ENCODE measurements at places on chromosomes 6 and 20.

- no peak for DNase-seq
These were observed 12.7 kb downstream of the SYTL3 start for GRCh38 chr6:158662607-158662953.

GRCh38 chr6:29757701-29758293, 34.6 kb downstream of the HLA-F start:
- no peak for DNase-seq

- DNase-seq = no peak
These were observed 3.2 kb upstream of the ARMC12 start for GRCh38 chr6:35733633-35734032.

DNA sequence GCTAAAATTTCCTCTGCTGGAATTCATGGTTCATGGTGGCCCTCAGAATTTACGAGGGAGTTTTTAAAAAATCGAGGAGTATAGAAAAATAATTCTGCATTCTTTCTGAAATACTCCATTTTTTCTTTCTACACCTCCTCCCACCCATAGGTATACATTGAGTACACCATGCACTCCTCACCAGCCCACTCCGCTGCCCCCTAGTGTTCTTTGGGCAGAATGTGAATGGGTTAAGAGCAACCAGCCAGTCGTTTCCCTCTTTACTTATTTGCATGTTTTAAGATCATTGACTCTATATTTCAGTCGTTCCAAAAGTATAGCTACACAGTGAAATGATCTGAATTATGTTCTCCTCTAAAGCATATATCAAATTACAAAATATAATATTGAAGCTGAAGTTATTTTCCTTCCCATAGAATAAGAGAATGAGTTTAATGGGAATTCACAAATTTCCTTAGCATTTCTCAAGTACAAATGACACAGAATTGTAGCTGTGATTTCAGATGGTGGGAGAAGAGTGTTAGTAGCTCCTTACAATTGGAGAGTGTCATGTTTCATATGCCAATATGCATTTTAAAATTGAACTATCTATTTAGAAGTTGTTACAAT, 977.7 kb upstream of the SLC35B3 start:
- no peak for DNase-seq

GRCh38 chr6:12030993-12031550, 19.0 kb downstream of the HIVEP1 start:
- no peak for DNase-seq

GRCh38 chr20:54029176-54029575, 41.2 kb downstream of the BCAS1 start:
- DNase-seq = no peak

DNA sequence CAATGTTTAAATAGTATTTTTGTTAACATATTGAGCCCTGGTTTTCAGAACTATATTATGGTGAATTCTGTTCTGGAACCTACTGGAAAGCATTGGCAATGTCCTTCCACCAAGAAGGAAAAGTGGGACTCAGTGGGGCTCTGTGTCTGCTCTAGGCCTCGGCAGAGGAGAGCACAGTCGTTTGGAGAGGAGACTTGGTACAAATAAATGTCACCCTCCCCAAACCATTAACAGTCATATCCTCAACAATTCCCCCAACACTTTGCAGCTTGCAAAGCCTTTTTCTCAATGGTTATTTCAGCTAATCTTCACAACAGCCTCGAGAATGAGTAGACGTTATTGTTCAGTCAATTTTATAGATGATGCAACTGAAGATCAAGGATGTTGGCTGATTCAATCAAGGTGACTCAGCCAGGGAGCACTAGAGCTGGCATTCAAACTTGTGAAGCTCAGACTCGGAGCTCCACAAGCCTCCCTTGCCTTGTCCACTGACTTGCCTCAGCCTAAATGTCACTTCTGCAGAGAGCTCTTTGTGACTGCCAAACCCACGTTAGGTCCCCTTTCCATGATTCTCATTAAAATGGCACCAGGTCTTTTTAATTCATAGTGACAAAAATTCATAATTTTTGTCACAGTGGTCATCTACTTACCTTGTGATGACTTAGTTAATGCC, 60.6 kb downstream of the TOX2 start:
- no peak for DNase-seq

GRCh38 chr6:42224222-42225028, 6.8 kb upstream of the MRPS10 start:
- DNase-seq = no peak

DNA sequence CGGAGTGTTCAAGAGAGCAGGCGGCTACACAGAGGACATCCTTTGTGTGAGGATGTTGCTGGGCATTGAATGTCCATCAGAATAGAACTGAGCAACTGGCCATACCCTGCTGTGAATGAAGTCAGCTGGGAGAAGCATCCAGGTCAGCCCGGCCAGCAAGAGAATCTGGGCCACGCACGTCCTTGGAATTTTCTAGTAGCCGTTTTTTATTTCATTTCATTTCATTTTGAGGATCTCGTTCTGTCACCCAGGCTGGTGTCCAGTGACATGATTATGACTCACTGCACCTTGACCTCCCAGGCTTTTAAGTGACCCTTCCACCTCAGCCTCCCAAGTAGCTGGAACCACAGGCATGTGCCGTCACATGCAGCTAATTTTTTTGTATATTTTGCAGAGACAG, 97.9 kb downstream of the SSR1 start:
- DNase-seq = no peak

DNA sequence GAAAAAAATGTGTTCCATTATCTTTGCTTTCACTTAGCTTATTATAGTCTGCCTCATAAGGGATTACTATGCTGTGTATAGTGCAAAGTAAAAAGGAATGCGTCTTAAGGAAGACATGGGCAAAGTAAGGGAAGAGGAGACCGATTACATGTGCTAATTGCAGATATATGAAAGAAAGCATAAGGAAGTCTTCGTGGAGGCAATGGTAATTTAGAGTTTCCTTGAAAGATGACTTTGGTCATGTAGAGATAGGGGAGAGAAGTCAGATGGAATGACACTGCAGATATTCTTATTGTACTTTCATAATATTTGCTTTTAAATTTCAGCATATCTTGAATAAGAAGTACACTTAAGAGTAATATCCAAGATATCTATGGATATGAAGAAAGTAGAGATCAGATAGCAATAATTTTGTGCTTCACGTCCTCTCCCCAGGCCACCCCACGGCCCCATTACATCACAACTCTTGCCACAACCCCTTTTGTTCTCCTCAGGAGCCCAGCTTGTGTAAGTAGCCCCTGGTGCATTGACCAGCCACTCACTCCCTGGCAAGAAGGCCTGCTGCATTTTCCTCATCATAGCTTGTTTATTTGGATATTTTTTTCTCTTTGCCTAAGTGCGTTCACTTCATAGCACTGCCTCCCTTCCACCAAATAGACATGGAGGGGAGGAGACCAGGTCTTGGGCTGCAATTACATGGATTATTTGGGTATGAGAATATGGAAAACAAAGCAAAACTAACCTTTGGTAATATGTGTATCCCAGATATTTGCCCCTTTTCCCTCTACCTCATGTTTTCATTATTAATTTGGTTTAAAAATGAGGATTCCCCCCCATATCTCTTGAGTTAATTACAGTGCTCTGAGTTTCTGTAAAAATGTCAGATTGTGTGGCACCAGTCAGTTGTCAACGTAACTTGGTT, 30.7 kb upstream of the COL10A1 start:
- no peak for DNase-seq

DNA sequence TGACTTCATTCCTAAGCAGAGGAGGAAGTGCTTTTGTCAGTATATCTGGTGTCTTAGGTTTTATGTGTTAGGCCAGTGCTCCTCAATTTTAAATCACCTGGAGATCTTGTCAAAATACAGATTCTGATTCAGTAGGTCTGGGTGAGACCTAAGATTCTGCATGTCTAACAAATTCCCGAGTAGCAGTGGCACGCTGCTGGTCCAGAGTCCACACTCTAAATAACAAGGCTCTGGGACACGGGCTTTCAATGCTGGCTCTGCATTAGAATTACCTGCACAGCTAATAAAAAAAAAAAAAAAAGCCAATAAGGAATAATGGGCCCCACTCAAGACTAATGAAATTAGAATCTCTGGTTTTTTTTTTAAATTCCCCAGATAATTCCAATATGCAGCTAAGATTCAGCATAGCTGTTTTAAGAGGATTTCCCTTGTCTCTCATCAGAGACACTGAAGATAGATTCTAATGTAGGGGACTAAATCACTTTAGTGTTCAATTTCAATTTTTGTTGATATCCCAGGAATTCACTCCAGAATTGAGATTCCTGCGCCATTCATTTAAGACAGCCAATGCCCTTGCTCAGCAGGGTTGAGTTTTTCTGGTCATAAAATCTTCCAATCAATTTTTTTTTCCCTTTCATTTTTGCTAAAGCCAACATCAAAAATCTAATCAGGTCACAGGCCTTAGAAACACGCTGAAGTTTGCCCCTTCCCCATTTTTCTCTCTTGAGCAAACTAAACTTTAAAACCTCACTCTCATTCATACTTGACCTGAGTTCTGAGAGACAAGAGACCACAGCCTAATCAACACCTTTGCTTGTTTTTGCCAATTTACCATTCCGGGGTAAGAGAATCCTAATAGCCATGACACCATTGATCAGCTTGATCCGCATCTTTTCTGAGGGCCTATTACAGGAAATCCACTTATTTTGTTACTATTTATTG, 2.4 kb downstream of the TDP2 start:
- no peak for DNase-seq

DNA sequence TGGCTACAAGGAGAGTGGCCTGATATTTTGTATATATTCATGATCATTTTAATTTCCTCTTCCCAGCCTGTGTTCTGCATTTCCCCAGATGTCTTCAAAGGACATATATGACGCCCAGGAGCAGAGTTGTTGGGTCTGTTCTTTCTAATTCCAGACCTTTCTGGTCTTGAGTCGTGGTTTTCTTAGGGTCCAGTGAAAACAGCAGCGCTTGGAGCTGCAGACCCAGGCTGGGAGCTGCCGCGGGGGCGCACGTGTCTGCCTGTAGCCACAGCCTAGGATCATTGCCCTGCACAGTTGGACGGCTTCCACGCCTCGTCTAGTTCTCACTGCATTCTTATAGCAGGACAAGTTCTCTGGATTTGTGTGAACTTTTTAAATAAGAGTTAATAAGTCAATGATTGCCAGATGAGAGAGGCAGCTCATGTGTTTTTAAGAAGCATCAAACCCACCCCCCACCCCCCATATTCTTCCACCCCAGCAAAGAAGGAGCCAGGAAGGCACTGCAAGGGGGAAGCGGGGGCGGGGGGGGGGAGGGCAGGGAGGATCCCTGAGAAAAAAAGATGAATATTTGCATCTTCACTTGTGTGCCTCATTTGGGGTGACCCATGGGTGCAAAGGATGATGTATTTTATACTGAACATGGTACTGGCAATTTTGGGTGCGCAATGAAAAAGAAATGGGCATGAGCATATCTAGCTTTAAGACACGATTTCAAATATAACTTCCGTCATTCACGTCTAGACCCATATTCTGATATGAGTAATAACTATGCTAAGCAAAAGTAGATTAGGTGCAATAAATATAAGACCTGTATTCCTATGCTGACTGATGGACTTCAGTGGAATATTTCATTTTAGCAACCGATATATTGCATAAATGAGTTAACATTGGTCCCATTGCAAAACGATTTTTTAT, 160.0 kb downstream of the TBXT start:
- no peak for DNase-seq

- no peak for DNase-seq
These were observed 71.5 kb upstream of the B3GAT2 start for GRCh38 chr6:71028236-71028876.

GRCh38 chr6:5278565-5279120, 17.3 kb downstream of the FARS2 start:
- no peak for DNase-seq

GRCh38 chr6:25301362-25301761, 22.2 kb downstream of the CARMIL1 start:
- DNase-seq = no peak

Data from effector CD4-positive, alpha-beta T cell (primary cell).